ENCODE measurements at places on chromosomes 11 and 22.

DNA sequence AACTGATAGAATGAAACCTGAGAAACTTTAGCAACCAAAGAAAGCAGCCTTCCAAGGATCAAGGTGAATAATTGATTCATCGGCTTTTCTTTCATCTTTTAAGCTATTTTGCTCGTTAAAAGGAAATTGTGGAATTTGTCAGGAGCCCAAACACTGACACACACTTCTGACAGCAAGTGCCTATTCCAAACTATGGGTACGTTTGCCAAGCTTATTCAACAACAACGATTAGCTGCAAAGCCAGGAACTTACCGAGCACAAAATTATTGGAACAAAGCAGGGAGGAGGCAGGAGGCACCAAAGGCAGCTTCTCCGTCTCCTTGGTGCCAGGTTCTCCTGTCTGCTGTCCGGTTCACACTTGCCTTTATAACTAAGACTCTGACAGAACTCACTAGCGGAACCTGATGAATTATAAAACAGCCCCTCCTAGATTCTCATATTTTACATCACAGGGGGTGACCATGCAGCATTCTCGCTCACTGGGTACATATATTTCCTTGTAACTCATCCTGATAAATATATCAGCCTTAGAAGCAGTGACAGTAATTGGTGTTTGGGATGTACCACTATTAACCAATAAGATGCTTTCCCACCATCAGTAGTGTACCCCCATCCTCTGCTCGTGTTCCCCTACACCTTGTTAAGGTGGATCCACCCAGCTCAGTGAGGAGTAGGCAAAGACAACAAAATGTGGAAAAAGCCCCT lies 395.9 kb upstream of the CCDC90B start:
- DNase-seq: no peak

- no peak for DNase-seq
Observed at GRCh38 chr11:20251496-20251895, 91.2 kb upstream of the DBX1 start.

- no peak for DNase-seq
Observed at GRCh38 chr11:66409226-66409625, 11.6 kb upstream of the NPAS4 start.

DNA sequence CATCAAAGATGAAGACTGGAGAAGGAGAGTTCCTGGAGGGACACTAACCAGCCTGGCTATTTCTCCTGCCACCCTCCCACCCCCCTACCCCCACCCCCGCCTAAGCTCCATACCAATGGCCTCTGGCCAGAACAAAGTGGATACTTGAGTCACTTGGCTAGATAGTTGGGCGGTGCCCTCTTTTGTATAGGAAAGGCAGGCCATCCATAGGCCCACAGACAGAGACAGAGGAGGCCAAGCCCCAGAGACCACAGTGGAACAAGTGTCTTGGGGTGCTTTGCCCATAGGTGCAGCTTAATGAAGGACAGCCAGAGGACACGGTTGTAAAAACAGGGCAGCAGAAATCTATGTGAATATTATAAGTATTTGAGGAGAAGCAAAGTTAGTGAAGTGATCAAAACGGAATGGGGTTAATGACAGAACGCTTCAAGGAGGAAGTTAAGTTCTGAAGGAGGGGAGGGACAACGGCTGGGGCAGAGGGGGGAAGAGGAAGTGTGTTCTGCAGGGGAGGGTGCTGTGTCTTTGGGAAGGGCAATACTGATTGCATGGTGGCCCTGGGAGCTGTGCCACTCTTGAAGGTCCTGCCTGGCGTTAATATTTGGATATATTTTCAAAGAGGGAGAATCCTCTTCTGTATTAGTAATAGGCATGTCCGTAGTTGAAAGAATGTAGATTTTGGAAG lies 32.7 kb downstream of the FLI1 start:
- DNase-seq: no peak

GRCh38 chr11:69216647-69217051 lies 60.9 kb downstream of the SMIM38 start:
- no peak for DNase-seq

All from RKO (cell line).